Bronchial epithelial cell (primary cell): ENCODE measurements at places on chromosomes 3 and 15. TPM values are rescaled to one million over a fixed set of nuclear protein-coding genes. Genes with fewer than 3 reads are reported as not detected.

DNA sequence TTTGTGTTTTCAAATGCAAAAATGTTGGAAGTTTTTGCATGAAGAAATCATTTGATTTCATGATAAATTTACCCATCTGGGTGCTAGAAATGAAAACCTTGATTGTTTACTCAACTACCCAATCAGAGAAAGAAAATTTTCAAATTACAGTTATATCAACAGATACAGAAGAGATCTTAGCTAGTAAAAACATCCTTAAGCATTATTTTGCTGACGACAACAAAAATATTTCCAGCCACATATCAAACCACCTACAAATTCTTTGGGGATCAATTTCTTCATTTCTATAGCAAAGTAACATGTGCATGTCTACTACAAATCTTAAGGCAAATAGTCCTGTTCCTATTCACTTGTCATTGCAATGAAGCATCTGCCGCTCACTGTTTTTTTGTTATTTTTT lies 530.3 kb downstream of the ZIC1 start:
- DNase-seq = no peak

DNA sequence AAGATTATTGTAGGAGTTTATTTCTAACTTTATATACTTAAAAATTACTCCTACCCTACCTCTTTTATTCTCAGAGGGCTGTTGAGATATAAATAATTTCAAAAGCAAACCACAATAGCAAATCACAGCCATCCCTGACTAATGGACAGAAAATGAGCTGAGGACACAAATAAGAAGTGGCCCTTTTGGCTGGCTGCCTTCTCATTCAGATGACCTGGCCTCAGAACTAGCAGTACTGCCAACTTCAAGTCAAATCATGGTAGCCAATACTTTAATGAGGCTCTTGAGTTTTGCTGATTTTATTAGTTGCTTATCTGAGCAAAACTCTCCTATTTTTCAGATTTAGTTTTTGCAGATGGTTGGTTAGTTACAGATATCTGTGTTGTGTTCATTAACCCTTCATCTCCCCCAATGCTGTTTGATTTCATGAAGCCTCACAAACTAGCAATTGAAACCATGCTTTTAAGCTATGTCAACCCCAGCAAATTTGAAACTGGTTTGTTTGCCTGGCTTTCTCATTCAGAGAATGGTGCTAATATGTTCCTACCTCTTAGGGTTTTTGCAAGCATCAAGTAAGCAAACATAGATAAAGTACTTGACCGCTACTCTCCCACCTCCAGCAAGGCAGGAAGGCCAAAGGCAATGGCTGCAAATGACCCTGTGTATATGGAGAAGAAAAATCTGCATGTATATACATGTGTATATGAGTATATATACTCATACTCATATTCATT lies 73.4 kb upstream of the HACD2 start:
- DNase-seq = no peak

- DNase-seq = peak; percentile 39
Measured at GRCh38 chr15:60477916-60478565, 901 bp downstream of the ICE2 start.

GRCh38 chr3:153295901-153296300 lies 133.9 kb downstream of the RAP2B start:
- DNase-seq = no peak

GRCh38 chr3:69921651-69922050 lies 77.9 kb upstream of the SAMMSON start:
- DNase-seq = no peak

The ERC2 gene
- under 0.01 and 0.13 TPM in 2 replicates for total RNA-seq

GRCh38 chr3:126063358-126063965 lies 20.5 kb downstream of the SLC41A3 start:
- DNase-seq = no peak

The RBM6 gene
- 35.5 and 42.2 TPM in 2 replicates for total RNA-seq

GRCh38 chr3:193270451-193270850 lies 29.4 kb downstream of the PLAAT1 start:
- no peak for DNase-seq

- peak; percentile 52 for DNase-seq
Measured at GRCh38 chr3:13836658-13837587, 42.9 kb downstream of the WNT7A start.

GRCh38 chr3:160661660-160662059 lies 15.3 kb upstream of the ARL14 start:
- DNase-seq = no peak

The TP53BP1 gene
- total RNA-seq = 28.7 and 29.3 TPM in 2 replicates

DNA sequence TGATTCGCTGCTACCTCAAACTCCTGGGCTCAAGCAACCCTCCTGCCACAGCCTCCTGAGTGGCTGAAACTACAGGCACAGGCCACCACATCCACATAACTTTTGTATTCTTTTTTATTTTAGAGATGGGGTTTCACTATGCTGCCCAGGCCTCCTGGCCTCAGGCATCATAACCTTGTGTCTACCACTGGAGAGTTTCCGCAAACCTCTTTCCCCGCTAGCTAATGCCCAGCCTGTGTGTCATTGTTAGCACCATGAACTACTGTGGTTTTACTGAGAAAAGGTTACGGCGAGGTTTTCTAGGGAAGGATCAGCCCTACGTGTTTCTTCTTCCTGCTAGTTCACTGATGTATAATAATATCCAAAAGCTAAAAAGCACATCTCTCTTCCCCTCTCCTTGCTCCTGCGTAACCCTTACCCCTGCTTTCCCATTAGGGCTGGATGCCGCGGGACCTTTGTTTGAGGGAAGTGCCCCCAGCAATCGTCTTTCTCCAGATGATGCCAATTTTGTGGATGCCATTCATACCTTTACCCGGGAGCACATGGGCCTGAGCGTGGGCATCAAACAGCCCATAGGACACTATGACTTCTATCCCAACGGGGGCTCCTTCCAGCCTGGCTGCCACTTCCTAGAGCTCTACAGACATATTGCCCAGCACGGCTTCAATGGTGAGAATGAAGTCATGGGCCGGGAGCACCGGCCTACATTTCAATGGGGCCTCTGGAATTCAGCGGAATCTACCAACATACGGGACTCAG lies 113.7 kb downstream of the LIPC start:
- no peak for DNase-seq
